ENCODE measurements at places on chromosomes 5 and 9.

GRCh38 chr9:113477058-113477457, 13.5 kb downstream of the RGS3 start:
- peak; percentile 38 for DNase-seq

DNA sequence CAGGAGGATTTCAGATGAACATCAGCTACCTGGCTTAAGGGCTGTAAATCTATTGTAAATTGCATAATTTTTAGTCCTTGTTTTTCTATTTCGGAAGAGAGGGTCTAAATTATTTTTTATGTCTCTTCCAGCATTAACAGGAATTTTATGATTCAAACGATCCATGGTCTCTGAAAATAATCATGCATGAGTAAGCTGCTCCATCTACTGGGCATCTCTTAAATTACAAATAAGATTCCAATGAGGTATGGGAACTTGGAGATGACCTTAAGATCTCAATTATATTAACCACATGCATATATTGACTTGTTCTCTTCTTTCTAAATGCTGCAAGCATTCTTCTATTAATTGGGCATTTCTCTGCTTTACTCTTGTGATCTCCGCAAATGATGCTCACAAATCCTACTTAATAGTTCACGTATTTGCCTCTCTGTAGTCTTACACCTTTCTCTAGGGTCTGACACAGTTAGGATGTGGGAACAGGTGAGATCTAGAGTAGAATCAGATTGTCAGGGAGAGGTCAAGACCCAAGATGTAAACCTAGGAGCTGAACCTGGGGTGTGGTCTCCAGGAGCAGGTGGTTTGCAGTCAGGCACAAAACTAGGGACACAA, 86.9 kb downstream of the NUDT12 start:
- DNase-seq, result no peak

GRCh38 chr5:75553358-75553757, 41.7 kb downstream of the POLK start:
- no peak for DNase-seq

- no peak for DNase-seq
Measured at GRCh38 chr9:114403153-114403756, 15.5 kb upstream of the AKNA start.

GRCh38 chr9:70060883-70061507, 17.3 kb downstream of the MAMDC2 start:
- no peak for DNase-seq

GRCh38 chr9:134652291-134653225, 11.0 kb downstream of the COL5A1 start:
- no peak for DNase-seq

DNA sequence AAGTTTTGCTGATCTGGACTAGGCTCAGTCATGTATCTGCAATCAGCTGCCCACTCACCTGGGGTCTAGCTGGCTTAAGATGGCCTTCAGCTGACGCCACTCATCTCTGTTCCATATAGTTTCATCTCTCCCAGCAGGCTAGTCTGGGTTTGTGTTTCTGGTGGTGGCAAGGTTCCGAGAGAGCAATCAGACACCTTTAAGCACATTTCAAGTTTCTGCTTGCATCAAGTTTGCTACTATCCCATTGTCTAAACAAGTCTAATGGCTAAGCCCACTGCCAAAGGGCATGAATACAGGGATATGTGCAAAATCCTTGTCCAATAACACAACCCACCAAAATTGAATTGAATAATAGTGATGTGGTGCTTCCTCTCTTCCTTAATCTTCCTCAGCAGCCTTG, 251.7 kb downstream of the PIK3R1 start:
- DNase-seq, result no peak

DNA sequence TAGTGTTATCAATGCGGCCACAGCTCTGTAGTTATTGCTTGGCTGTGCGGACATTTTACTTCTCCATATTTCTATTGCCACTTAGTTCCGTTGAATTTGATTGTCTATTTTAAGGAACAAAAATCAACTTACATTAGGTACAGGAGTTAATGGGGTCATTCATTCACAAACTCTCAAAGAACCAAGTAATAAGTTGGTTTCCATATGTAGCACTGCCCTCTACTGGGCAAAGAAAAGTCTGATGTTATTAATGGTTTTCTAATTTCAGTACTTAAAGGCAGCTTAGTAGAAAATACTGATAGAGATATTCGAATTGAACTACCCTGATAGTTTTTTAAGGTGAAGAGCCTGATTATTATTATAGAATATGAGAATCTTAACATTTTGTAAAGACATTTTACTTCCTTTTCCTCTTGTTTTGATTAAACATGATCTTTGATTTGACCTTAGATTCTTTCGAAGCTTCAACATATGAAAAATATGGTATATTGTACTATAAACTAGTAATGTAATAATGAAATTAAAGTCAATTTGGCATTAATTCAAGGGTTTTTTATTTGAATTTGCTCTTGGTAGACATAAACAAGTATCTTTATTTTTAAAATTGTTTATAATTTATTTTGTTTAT, 119.5 kb upstream of the CTNND2 start:
- DNase-seq, result no peak

DNA sequence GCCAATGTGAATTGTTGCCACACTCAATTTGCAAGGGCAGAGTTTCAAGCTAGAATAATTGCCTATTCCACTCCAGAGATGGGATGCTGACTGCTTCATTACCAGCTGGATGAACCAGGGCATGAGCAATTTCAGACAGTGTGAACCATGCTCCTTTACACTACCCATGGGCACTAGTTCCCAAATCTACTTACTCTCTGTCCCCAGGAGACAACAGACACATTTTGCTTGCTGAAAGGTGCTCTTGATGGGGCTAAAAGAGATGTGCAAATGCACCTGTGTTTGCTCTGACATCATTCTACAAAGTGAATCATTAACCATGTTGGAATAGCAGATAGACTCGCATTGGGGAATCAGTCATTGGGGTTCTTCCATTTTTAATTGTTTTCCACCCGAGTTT, 522.3 kb upstream of the NUDT12 start:
- DNase-seq, result no peak

- no peak for DNase-seq
Measured at GRCh38 chr5:36570301-36571095, 35.9 kb upstream of the SLC1A3 start.

GRCh38 chr9:32635362-32635761, at the start of gene TAF1L:
TAF1L (minus strand) TSS chr9:32635669; CDS start chr9:32635579, 90 bp downstream.
- no peak for DNase-seq

DNA sequence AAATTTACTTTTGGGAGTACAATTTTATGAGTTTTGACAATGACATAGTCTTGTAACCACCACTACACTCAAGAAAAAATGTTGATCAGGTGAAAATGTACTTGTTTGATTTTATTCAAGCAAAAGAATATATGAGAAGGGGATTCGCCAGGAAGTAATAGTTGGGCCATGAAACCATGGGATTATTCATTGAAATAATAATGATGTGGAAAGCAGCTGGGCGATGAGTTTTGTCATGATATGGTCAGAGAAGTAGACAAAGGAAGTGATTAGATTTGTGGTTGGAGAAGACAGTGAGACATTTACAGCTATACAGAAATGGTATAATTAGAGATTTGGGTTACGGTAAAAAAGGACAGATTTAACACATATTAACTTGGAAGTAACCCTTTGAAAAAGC, 11.2 kb downstream of the HMGCR start:
- no peak for DNase-seq

DNA sequence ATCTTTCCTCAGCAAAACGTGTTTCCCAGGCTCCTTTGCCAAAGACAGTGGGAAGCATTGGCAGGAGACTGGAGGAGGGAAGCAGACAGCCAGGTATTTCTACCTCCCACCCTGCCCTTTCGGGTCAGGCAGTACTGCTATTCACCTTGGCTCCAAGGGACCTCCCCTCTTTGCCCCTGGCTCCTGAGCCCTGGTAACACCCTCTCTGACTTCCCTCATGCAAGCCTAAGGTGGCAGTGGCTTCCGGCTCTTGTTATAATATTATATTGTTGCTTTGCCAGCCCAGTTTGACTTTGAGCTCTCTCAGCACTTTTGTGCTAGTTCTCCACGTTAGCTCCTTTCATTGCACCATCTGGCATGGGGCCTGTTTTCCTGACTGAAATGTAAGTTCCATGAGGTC, 81.6 kb upstream of the IFNK start:
- no peak for DNase-seq

DNA sequence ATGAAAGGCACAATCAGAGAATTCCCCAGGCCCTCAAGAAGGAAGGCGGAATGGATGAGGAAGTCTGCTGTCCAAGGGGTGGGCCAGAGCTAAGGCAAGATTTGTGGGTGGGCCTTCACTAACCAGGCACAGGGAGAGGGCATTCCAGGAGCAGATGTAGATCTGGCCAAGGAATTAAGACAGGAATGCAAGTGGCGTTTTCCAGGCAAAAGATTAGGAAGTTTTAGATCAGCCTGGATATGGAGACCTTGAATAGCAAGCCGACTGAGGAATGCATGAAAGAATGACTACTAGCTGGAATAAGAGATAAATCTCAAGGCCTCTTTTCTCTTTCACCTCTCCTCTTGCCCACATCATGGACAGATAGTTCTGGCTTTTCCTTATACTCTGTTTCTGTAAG, 68.5 kb downstream of the GHR start:
- peak; percentile 89 for DNase-seq

DNA sequence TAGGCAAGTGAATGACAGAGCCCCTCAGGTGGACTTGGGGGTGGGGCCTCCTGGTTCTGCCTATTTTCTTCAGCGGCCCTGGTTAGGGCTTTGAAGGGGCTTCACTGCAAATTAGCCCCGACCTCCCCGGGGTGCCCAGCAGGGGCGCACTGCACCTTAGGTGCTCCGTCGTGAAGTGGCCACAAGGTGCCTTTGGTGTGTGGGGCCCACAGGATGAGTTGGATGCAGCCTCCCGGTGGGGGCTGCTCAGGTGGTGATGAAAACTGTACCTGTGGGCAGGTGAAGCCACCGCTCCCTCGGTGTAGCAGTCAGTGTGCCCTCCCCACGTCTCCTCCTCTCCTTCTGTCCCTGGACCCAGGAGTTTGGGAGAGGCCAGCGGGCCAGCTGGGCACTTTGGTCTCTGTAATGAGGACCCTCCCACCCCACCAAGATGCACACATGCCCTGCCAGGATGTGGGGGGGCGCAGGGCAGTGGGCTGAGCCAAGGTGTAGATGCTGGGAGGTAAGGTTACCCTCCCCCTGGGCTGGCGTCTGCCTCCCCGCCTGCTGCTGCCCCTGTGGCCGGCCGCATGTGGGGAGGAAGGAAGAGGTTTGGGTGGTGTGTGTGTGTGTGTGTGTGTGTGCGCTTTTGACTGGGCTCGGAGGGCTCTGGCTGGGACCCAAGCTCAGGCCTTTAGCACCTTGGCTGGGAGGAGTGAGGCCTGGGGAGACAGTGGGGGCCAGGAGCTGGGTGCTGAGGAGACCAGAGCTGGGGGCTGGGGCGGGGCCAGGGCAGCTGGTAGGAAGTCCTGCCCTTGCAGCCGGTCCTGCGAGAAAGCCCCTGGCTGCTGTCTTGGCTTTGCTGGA, 55.6 kb downstream of the RXRA start:
- no peak for DNase-seq

- DNase-seq, result peak; percentile 72
Measured at GRCh38 chr9:87959916-87960581, 14.3 kb downstream of the CDK20 start.

- peak; percentile 76 for DNase-seq
Measured at GRCh38 chr5:149636861-149637246, 55.6 kb downstream of the ARHGEF37 start.

GRCh38 chr5:122352331-122352730, 40.3 kb downstream of the SNCAIP start:
- no peak for DNase-seq

- no peak for DNase-seq
Measured at GRCh38 chr5:23368393-23368792, 139.0 kb upstream of the PRDM9 start.

GRCh38 chr5:147805030-147805454, 22.5 kb upstream of the JAKMIP2 start:
- no peak for DNase-seq

- peak; percentile 79 for DNase-seq
Measured at GRCh38 chr5:147690595-147690994, 91.9 kb downstream of the JAKMIP2 start.

DNA sequence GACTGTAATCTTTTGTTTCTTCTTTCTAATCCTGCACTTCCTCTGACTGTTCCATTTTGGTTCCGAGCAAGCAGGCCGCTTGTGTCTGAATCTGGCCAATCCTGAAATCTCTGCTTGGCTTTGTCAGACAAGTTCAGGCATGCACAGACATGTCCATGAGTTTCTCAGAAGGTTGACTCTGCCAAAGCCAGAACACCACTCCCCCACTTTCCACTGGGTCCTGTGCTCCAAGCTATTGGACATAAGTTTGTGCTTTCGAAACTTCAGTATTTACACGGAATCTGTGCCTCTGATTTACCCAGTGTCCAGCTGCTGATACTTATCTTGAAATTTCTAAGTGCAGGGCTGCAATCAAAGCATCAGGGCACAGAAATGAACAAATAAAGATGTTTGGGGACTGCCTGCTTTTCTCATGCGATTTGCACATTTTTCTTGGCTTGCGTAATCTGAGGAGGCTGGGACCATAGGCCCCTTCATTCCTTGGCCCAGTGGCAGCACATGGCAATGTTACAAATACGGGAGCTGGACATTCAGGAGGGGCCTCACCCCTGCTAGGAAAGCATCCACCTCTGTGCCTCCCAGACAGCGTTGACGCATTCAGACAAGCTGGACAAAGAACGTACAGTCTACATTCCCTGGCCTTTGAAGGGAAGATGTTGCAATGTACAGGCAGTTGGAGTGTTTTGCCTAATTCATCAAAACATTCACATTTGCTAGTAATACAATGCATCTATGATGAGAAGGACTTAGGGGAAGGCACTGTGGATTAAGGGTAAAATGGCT, 209.2 kb upstream of the PAPPA start:
- peak; percentile 94 for DNase-seq

GRCh38 chr9:87685441-87685840, 40.5 kb upstream of the CTSL start:
- no peak for DNase-seq

DNA sequence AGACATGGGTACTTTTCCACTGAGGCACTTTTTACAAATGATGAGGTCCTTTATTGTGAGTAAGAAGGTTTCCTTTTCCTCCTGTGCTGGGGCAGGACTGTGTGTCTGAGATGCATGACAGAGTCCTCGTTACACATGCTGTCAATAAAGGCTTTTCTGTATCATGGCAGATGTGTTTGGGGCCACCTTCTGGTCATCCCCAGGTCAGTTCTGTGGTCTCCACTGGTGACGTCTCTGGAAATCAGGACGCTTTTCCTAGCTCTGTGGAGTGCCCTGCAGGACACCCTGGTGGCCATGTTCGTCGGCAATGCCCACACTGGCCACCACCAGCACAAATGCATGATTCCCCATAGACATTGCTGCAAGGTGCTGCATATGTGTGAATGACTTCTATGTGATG, 2.8 kb downstream of the CMBL start:
- DNase-seq, result no peak

DNA sequence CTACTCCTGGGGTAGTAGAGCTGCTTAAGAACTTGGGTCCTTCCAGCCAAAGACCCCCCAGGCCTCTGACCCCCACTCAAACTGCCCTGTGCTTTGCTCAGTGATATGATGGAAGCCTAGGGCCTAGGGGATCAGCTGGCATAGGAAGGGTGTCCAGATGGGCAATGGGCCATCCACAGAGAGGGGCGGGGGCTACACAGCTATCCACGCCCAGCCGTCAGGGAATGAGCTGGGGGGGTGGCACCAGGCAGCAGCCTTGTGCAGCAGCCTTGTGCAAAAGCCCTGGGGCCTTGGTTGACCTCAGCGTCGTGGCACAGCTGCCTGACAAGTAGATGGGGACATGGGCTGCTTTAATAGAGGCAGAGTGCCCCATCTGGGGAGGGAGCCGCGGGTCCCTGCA, 43.2 kb downstream of the DAB2IP start:
- no peak for DNase-seq
